ENCODE measurements at places on chromosomes 1 and 21. TPM values are rescaled to one million over a fixed set of nuclear protein-coding genes. Genes with fewer than 3 reads are reported as not detected.

The TACSTD2 gene
- total RNA-seq = not detected

The PWP2 gene
- 1.7 TPM for total RNA-seq

The GSTM1 gene
- total RNA-seq = not detected

The NBPF6 gene
- total RNA-seq = not detected

The OR2L13 gene
- total RNA-seq = not detected

The NVL gene
- 19.0 TPM for total RNA-seq

The CLDN8 gene
- total RNA-seq = not detected

The HJV gene
- not detected for total RNA-seq

The KRTAP27-1 gene
- not detected for total RNA-seq

The HDAC1 gene
- 58.2 TPM for total RNA-seq

The RNU11 gene
- not detected for total RNA-seq

The ERG gene
- total RNA-seq = 0.06 TPM

The TSTD1 gene
- 0.46 TPM for total RNA-seq

The TRPM2 gene
- total RNA-seq = 9.4 TPM

The TEX38 gene
- not detected for total RNA-seq

The AMPD1 gene
- total RNA-seq = not detected

The ST6GALNAC3 gene
- total RNA-seq = 1.2 TPM

The PER3 gene
- 0.83 TPM for total RNA-seq

The S100A7 gene
- not detected for total RNA-seq

The S100A7A gene
- total RNA-seq = not detected

The LCE2C gene
- total RNA-seq = not detected

The IL19 gene
- total RNA-seq = not detected

The C1QTNF12 gene
- total RNA-seq = 1.7 TPM

The VSIG8 gene
- 0.06 TPM for total RNA-seq

The TCEA3 gene
- total RNA-seq = not detected

The VAV3 gene
- total RNA-seq = 1.6 TPM

The RXRG gene
- total RNA-seq = not detected

The SVBP gene
- total RNA-seq = 17.1 TPM

The DAB1 gene
- not detected for total RNA-seq
